ENCODE measurements at places on chromosomes 6 and 20.
A peak's percentile ranks its signal among the peaks of the same experiment; 100 is the strongest.

DNA sequence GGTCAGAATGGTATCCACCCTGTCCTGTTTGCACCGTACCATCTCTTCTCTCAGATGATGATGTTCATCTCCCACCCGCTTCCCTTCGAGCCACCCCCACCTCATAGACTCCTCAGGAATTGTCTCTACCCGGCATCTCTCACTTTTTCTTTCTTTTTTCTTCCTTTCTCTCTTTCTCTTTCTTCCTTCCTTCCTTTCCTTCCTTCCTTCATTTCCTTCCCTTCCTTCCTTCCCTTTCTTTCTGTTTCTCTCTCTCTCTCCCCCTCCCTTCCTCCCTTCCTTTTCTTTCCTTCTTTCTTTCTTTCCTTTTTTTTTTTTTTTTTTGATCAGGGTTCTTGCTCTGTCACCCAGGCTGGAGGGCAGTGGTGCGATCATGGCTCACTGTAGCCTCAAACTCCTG lies 27.7 kb upstream of the PNPLA1 start:
- no peak for DNase-seq

DNA sequence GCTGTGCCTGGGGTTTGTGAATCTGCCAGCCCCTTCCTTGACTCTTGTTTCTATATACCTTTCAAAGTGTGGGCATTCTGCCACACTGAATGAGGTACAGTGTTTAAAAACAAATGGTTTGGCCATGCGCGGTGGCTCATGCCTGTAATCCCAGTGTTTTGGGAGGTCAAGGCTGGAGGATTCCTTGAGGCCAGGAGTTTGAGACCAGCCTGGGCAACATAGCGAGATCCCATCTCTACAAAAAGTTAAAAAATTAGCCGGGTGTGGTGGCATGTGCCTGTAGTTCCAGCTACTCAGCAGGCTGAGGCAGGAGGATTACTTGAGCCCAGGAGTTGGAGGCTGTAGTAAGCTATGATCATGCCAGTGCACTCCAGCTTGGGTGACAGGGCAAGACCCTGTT lies 5.8 kb downstream of the FAM83D start:
- DNase-seq, result no peak

GRCh38 chr6:82484001-82484400 lies 120.4 kb downstream of the TPBG start:
- DNase-seq, result no peak

GRCh38 chr6:72401865-72402264 lies 220.0 kb upstream of the KCNQ5 start:
- no peak for DNase-seq

DNA sequence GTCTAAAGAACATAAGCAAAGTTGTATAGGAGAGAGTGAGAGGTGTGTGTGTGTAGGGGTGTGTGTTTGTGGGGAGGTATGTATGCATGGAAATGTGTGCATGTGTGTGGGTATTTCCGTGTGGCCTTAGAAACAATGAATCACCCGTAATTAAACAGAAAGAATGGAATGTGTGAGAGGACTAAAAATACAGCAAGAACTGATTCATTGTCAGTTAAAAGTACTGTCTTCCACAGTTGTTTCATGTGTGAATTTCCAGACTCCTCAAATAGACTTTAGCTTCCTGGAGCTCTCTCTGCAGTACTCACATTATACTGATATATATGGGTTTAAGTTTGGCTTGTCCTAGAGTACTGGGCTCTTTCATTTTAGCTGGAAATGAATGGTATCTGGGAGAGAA lies 145.7 kb downstream of the RIMS1 start:
- no peak for DNase-seq

DNA sequence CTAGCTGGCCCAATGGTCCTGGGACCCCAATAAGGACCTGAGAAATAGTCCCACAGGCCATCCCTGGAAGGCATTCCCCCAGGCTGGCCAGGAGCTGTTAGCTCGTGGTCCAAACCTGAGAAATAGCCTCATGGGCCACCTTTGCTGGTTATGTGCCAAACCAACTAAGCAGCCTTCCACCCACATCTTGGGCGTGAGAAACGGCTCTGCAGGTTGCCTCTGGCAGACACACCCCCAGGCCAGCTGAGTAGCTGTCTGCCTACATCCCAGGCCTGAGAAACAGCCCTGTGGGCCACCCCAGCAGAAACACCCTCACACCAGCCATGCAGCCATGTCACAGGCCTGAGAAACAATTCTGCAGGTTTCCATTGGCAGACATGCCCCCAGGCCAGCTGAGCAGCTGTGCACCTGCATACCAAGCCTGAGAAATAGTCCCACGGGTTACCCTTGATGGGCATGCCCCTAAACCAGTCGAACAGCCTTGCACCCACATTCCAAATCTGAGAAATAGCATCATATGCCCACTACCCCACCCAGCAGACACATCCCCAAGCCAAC lies 567.8 kb upstream of the ID4 start:
- no peak for DNase-seq

- no peak for DNase-seq
These were observed 200.3 kb downstream of the SYNDIG1 start for GRCh38 chr20:24669701-24670100.

- no peak for DNase-seq
These were observed at the start of gene HFE for GRCh38 chr6:26087284-26088115. HFE (plus strand) TSS chr6:26087429; CDS start chr6:26087441, 12 bp downstream.

DNA sequence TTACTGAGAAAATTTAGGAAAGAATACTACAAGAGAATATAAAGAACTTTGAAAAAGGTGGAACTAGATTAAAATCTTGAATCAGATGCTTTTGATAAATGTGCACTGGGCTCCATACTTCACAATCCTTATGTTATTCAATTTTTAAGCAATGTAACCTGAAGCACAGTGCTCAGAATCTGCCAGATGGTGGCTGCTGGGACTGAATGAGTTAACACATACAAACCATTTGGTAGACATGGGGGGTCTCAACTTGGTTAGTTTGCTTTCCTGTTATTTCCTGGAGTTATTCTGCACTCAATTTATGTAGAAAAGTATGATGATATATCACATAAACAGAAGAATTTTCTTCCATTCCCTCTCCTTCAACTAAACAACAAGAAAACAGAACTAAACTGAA lies 326.5 kb downstream of the RNGTT start:
- no peak for DNase-seq

DNA sequence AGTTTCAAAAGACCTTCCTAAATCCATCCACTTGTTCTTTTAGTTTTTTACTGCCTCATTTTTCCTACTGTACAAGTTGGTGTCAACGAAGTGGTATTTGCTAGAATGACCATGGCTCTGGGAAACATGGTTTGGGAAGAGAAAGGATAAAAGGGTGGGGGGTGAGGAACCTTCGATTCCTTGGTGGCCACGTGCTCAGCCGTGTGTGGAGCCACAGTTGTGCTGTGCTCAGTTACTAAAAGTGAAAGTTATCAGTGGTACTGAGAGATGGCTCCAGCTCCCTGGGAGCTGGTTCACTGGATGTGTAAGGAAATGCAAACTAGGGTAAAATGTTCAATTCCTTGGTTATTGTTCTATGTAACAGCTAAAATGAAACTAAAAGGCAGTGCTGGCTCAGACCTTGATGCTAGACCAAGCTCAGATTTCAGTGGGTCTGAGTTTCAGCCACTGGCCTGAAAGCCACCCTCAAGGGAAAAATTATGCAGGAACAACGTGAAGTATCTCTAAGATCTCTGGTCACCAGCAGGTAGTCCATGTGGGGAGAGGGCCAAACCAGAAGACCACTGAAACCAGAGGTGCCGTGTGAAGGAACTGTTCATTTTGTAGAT lies 7.4 kb upstream of the SLC22A2 start:
- no peak for DNase-seq

DNA sequence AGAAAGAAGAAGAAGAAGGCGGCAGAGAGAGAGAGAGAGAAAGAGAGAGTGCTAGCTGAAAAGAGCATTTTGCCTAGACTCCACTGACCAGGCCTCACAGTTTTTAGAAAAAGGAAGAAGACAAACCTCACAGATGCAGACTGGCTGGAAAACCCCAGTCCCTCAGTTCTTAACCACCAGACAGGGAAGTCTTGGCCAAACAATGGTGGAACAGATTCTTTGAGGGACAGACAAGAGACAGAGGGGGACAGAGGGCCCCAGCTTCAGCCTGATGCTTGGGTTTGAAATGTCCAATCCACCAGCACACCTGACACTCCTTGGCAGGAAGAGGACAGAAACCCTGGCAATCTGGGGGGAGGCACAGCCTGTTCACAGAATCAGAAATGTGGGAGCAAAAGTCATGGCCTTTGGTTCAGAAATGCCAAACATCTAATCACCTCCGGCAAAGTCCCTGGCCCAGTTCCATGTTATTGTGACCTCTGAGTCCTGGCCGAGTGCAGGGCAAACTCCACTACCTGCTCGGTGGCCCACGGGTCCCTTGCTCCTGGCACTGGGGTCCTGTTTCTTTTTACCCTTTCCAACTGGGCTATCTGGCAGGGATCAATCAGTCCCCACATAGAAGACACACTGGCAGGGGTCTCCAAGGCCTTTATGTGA lies 235.2 kb downstream of the LY86 start:
- no peak for DNase-seq

- DNase-seq, result no peak
These were observed 40.8 kb downstream of the ELMO2 start for GRCh38 chr20:46365487-46366220.

DNA sequence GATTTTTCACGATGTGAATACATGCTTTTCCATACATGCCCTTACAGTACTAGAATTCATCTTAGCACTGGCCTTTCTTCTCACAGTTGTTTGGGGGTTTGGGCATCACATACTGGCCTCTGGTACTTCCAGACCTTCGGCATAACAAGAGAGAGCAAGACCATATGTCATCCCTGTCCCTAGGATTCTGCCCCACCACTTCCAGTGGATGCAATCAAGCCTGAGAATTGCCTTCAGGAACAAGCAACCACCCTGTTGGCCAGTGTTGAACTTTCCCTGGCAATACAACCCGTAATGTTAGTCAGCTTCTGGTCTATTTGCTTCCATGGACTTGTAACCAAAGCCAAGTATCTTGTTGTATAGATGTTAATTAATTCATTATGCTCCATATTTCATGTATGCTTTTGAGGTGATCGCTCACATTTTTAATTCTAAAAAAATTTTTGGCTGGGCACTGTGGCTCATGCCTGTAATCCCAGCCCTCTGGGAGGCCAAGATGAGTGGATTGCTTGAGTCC lies 15.4 kb upstream of the SLPI start:
- no peak for DNase-seq

DNA sequence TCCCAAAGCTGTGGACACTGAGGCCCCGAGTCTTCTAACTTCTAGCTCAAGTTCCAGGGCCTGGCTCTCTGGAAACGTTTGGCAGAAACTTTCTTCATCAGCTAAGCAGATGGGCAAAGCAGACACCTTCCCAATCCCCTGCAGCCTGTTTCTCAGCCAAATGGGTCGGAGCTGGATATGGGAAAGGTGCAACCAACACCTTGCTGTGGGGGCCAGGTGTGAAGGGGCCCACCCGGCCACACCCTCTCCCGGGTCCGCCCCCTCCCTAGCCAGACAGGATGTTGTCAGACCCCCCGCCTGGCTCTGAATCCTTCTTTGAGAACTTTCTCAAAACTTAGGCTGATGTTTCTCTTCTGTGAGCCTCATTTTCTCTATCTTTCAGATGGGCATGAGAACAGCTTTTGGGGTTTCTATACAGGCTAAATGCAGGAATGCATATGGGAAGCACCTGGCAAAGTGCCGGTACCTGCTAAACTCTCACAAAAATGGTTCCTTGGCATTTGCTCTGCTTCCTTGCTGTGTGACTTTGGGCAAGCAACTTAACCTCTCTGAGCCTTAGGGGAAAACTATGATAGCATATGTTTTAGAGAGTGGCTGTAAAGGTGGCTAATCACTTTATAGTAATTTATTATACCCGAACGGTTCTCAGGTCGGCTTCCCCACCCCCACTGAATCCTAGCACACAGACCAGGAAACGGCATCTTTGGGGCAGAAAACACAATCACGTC lies 1.8 kb downstream of the SNAI1 start:
- DNase-seq, result no peak

DNA sequence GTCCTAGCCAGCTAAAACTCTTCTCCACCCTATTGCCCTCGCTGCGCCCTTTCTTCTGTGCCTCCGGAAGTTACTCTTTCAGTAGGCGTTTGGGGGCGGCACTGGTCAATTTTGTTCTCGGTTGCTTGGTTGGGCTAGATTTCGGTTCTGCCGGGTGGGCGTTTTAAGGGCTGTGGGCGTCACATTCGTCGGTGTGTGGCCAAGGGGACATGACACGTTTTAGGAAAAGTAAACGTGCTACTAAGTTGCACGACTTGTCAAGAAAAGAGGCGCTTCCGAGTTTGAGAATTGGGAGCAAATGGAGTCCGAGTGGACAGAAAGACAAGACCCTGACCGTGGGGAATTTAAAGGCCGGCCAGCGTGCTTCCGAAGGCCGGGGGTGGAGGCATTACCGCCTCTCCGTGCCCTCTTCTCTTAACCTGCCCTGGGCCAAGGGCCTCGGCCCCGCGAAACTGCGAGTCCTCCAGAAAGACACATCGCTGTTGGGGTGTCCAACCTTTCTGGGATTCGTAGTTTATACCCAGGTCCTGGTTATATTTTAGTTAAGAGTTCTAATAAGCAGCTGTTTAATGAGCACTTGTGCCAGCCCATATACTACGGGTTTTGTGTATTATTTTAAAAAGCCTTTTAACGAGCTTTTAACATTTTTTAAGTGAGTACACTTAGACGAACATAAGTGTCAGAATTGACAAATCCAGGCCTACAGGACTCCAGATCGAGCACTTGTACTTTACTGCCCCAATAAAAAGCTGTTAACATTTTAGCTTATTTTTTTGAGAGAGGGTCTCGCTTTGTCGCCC lies 664 bp upstream of the BAG6 start:
- peak; percentile 67 for DNase-seq

GRCh38 chr6:56250266-56250665 lies 2.9 kb upstream of the COL21A1 start:
- DNase-seq, result no peak

DNA sequence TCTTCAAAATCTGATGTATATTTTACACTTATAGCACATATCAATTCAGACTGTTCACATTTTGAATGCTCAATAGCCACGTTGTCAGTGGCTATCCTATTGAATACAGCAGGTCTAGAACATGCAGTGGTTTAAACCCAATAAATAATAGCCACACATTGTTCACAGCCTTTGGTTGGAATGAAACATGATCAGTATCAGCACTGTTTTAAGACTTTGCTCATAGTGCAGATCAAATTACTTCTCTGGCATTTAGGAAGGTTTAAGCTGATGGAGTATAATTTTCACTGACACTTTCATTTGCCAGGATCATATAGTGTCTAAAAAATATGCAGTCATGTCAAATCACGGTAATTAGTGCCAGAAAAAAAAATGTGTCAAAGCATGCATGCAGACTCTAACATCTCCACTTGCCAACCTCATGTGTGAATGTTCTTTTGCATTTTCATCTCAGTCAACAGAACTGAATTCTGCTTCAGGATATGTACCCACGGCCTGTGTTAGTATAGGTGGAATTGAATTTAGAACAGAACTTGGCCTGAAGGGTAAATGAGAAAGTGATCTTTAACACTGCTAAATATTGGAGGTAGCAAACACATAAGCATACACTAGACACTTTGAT lies 184.1 kb downstream of the SLC24A3 start:
- DNase-seq, result no peak

- DNase-seq, result no peak
These were observed 37.8 kb downstream of the METTL24 start for GRCh38 chr6:110320307-110320706.

DNA sequence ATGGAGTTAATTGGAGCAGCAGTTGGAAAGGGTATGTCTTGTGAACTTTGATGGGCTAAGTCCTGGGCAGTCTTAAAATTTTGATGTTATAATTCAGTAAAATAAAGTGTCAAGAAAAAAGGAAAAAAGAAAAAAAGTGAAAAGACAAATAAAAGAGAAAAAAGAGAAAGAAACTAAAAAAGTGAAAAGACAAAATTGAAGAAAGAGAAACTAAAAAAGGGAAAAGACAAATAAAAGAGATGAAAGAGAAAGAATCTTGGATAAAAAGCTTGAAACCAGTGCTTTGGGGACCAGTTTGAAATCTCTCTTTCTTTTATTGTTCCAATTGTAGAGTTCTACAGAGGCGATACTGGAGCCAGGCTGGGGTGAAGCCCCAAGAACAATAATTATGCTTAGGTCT lies 12.0 kb upstream of the PGK2 start:
- no peak for DNase-seq
